ENCODE measurements at places on chromosomes 1 and 21.

DNA sequence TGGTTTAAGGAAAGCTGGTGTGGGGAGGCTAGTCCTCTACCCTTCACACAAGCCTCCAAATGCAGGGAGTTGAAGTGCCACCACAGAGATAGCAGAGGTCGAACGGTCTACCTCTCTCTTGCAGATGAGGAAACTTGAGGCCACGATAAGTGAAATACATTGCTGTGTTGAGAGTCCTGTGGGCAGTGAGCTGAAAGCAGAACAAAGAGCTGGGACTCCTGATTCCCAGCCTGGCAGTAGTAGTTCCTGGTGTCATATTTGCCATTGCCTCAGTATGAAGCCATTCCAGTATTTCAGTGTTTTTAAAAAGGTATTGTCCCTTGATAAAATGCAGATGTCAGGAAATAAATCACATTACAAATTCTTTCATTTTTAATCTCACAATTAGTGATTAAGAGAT is 28.6 kb downstream of the AK4 start:
- peak; percentile 52 for DNase-seq

DNA sequence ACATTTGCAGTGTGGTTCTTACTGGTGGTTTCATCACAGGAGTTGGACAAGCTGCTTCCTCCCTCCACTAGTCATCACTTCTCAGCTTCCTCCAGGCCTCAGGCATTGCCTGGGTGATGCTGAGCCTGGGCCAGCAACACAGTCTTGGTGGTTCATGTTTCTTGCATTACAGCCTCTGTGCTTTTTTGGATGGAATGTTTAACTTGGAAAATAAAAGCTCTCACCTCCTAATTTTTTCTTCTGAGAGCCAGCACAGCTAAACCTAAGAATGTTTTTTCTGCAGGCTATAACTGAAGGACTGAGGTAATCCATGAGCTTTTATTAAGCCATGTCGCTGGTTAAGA is 66.1 kb upstream of the RHOU start:
- peak; percentile 68 for DNase-seq

- DNase-seq, result no peak
These were observed 36.6 kb downstream of the BMP8A start for GRCh38 chr1:39528082-39528481.

GRCh38 chr1:30466026-30466425 is 257.4 kb downstream of the MATN1 start:
- DNase-seq, result no peak

GRCh38 chr1:1847061-1847850 is 43.6 kb downstream of the GNB1 start:
- DNase-seq, result peak; percentile 79

DNA sequence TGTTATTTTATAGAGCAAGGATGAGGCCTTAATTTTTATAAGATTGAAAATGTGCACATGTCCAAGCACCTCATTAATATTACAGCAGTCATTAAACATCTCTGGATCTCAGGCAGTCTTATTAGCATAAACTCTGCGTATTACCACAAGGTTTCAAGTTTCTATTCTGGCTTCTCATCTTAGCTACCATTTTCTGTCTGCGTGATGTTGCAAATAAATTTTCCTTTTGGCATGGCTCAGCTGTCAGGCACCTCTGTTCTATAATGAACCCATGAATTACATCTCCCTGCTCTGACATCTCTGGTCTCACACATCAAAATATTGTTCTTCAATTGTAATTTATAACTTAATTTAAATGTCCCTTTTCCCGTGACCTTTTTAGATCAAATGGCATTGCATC is 156.5 kb downstream of the SLC45A1 start:
- DNase-seq, result no peak
